ENCODE measurements at places on chromosomes 6 and 20.
A peak's percentile ranks its signal among the peaks of the same experiment; 100 is the strongest.

DNA sequence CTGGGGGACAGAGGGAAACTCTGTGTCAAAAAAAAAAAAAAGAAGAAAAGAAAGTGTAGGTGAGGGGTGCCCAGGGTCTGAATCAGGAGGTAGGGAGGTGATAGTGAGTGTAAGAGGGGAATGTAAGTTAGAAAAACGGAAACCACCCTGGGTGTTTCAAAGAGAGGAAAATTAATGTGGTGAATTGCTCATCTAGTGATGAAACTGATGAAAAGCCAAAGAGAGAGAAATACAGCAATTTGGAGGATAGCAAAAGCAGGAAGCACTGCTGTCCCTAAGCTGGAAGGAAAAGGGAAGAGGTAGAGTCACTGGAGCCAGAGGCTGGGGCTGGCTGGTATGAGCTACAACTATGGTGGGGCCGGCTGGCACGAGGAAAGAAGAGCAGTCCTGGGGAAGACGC lies 85.0 kb upstream of the CEP85L start:
- no peak for DNase-seq

GRCh38 chr6:54426995-54427394 lies 118.8 kb downstream of the TINAG start:
- no peak for DNase-seq

DNA sequence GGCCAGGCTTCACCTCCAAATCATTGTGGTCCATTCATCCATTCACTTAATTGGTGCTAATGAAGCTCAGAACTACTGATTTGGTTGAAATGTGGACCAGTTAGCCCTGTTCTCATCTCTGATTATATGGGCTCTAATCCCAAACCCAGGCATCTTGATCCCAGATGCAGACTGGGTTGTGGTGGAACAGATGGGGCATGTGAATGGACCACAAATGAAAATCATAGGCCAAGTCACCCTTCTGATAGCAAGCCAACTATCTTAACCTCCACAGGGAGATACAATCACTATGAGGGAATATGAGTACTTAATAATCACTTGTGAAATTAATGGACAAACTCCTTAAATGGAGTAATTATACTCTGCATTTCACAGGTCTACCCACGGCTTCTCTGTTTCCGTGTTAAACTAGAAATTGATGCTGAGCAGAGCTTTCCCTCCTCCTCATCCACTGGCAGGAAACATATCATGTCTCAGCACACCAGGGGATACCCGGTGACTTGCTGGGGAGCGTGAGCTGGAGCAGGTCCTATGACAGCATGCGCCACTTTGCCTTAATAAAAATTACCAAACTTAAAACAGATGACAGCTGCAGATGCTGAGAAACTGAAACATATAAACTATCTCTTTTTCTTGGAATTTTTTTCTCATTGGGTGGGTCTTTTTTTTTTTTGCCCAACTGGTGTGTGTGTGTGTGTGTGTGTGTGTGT lies 108.8 kb upstream of the HEY2 start:
- DNase-seq, result no peak

DNA sequence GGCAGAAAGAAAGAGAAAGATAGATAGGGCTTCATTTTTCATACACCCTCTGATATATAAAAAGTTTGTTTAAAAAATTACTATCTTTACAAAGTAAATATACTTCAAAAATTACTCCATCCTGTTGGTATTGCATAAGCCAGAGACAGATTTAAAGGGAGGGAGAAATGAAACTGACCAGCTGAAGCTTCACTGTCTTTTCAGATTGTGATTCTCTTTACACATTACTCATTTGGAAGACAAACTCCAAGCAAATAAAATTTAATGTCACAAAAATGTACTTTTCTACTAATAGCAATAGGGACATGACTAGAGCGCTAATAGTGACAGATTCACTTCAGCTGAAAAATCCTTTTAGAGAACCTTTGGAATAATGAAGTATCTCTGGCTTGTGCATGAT lies 38.6 kb upstream of the MARCKS start:
- DNase-seq, result no peak

- DNase-seq, result no peak
These were observed 345.0 kb downstream of the PREX1 start for GRCh38 chr20:48482790-48483189.

DNA sequence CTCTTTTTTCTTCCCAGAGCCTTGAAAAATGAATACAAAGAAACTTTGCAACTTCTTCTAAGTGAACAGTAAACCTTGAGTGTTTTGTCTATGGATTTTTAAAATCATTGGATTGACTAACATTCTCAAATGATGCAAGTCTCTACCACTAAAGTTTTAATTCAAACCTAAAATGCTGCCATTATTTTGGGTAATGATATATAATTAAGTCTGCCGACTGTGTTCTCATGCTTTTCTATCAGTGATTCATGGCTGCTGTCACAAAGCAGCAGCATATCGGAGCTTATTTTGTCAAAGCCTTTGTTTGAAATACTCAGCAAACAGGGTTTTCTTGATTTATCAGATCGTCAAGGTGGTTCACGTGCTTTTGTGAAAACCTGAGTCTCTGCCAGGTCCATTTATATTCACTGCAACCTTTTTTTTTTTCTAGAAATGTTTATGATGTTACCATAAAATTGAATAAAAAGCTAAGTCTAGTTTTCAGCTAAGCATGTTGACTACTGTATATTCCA lies 96.3 kb downstream of the GJA1 start:
- no peak for DNase-seq

DNA sequence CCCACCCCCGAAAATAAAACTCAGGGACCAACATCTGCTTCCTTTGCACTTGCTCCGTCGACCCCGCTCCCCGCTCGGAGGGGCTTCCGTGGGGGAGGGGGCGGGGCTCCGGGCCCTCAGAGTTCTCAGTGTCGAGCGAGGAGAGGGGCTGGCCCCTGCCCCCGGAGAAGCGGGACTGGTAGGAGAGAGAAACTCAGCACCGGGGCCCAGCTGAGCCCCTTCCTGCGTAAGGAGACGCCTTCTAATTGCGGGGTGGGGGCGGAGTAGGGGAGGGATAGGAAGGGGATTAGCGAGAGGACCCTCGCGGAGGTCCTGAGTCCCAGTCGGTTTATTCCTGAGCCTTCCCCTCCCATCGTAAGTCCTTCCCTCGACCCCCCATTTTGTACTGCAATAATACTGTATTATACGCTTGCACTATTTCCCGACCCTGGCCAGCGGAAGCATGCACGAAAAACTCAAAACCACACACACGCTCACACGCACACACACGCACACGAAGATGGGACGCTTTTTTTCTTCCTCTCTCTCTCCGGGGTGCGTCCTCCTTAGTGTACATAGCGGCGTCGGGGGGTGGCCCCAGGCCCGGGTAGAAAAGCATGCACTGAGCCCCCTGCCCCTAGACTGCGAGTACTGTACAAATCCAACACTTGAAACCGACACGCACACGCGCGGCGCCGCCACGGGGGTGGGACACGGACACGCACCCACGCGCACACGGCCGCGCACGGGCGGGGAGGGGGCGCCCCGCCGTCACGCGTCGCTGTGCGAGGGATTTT lies 22.1 kb upstream of the SLC22A7 start:
- no peak for DNase-seq

DNA sequence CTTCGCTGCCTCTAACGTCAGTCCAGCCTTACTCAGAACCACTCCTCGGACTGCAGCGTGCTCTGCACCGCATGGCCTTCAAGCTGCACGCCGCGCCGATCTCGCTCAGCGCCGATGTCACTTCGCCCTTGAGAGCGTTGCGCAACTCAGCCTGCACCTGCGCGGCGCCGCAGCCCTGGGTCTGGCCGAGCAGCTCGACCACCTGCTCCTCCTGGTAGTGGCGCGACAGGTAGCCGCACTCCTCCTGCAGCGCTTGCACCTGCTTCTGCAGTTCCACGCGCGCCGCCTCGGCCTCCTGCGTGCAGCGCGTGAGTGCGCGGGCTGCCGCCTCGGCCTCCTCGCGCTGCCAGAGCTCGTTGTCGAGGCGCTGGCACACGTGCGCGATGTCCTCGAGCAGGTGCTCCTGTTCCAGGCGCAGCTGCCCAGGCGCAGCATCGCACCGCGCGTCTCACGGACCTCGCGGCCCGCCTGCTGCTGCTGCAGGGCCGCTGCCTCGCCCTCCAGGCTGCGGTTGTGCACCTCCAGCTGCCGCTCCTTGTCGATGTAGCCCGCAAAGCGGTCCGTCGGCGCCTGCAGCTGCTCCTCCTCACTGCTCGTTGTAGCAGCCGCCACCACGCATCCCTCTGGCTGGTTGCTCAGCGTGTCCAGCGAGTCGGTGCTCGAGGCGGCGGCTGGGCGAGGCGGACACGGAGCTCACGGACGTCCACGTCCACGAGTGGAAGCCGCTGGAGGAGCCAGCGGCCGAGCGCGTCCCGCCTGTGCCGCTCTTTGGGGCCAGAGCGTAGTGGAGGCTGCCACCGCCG lies 380.6 kb upstream of the CHD6 start:
- DNase-seq, result no peak

- no peak for DNase-seq
These were observed 108.9 kb downstream of the MANEA start for GRCh38 chr6:95686272-95686671.

DNA sequence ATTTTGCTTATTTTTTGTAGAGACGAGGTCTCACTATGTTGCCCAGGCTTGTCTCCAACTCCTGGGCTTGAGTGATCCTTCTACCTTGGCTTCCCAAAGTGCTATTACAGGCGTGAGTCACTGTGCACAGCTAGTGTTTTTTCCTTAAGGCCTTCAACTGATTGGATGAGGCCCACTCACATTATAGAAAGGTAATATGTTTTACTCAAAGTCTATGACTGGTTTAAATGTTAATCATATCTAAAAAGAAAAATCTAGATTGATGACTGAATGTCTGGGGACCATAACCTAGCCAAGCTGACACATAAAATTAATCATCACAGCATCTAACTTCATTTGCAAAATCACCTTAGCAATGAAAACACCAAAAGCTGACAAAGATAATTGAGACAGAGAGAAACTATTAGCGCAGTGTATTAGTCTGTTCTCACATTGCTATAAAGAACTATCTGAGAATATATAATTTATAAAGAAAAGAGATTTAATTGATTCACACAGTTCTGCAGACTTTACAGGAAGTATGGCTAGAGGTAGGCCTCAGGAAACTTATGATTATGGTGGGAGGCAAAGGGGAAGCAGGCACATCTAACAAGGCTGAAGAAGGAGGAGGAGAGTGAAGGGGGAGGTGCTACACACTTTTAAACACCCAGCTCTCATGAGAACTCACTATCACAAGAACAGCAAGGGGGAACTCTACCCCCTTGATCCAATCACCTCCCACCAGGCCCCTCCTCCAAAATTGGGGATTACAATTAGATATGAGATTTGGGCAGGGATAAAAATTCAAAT lies 66.8 kb upstream of the ARHGAP18 start:
- DNase-seq, result no peak

DNA sequence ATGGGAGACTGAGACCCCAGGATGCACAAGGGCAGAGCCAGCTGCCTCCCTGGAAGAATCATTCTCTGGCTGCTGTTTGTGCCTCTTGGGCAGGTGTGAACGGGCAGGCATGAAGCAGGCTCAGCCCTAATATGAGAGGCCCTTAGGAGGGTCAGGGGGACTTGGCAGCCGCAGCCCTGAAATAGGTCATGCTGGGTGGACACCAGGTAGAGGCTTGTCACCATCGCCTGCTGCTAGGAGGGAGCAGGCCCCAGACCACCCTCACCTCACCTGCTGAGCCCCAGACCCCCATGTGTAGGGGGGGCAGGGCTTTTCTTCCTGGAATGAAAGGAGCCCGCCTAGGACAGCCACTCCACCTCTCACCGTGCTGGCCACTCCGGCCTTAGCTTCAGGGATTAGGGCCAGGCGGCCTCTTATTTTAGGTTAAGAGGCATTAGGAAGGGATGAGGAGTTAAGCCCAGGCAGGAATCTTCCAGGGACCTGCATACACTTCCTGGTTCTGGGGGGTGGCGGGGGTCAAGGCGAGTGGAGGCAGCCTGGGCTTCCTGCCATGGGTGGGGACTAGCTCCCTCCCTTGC lies 92.4 kb downstream of the ASXL1 start:
- no peak for DNase-seq

- DNase-seq, result no peak
These were observed 109.1 kb downstream of the MAN1A1 start for GRCh38 chr6:119240257-119241110.

GRCh38 chr6:57252975-57253374 lies 30.9 kb upstream of the RAB23 start:
- no peak for DNase-seq

- no peak for DNase-seq
These were observed 64.9 kb upstream of the BHLHE23 start for GRCh38 chr20:63071541-63072181.

DNA sequence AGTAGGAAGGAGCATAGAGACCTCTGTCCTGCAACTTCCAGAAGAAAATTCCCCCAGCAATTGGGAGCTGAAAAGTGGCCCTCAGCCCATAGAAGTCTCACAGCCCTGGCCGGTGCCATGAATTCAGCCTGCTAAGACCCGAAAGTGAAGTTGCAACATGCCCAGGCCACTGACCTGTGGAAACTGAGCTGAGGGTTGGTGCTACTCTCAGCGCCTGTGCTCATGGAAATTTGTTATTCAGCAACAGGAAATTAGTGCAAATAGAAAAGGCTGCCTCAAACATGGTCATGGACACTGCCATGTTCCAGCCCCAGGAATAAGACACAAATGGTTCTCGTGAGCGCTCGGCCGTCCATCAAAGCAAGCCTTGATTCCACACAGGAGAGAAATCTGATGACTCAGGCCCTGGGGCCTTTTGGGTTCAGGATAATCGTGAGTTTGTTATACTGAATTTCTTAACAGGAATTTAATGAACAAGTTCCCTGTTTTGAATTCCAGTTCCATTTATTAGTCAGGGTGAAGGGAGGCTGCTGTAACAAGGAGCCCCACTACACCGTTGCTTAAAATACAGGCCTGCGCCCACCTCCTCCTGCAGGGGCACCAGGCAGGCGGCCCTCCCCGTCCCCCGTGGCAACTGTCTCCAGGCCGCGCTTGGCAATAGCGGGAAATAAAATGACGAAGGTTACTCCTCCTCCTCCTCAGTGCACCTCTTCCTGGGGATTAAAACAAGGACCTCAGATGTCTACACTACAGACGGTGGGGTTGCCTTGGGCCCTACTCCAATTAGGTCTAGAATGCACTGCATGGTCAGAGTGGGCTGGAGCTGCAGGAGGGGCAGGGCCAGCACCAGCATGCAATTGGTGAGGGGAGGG lies 152.9 kb downstream of the ERMARD start:
- DNase-seq, result no peak

GRCh38 chr20:50472693-50473664 lies 37.2 kb upstream of the PTPN1 start:
- DNase-seq, result no peak

- peak; percentile 99 for DNase-seq
These were observed 26.8 kb downstream of the MANBAL start for GRCh38 chr20:37316116-37316774.

GRCh38 chr20:34578025-34578424 lies 19.5 kb downstream of the MAP1LC3A start:
- peak; percentile 62 for DNase-seq

- DNase-seq, result no peak
These were observed 64.0 kb downstream of the NHLRC1 start for GRCh38 chr6:18058429-18058828.
